ENCODE measurements at places on chromosomes 12 and 14. TPM values are rescaled to one million over a fixed set of nuclear protein-coding genes. Genes with fewer than 3 reads are reported as not detected.

Gene PLEKHG7
- polyA plus RNA-seq, result 0.78 TPM

GRCh38 chr12:131836714-131837397, 8.7 kb downstream of the MMP17 start:
- DNase-seq, result no peak

- no peak for DNase-seq
Observed at GRCh38 chr14:100866666-100867630, 36.6 kb downstream of the RTL1 start.

GRCh38 chr12:110698171-110698902, 9.4 kb upstream of the HVCN1 start:
- DNase-seq, result peak; percentile 64

Gene MDGA2
- 2.8 TPM for polyA plus RNA-seq

Gene TCL1B
- polyA plus RNA-seq, result not detected

GRCh38 chr12:54389607-54390175, 5.2 kb upstream of the ZNF385A start:
- no peak for DNase-seq

All from renal pelvis (tissue), 12 donors.